ENCODE measurements at places on chromosomes 16 and 17. TPM values are rescaled to one million over a fixed set of nuclear protein-coding genes. Genes with fewer than 3 reads are reported as not detected.

DNA sequence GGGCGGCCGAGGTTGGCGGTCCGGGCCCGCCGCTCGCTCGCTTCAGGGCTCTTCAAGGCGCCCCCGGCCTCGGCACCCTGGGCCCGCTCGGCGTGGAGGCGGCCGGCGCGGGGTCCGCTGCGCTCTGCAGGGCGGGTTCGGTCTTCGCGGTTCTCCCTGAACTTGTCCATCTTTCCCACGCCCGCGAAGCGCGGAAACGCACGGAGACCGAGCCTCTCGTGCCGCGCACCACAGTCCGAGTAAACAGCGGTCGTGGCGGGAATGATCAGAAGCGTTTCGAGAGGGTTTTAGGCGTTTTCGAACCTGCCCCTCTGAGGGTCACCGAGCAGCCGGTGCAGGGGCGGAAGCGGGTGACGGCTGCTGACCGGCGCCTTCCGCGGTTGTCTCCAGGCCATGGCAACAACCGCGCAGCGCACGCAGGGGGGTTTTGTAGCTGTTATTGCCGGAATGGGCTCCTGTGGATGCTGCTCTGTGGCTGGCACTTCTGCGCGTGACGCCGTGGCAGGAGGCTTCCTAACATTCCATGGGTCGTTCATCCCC, 414 bp downstream of the NARF start:
- DNase-seq, result peak; percentile 46

KLHDC4 gene
- 65.9 TPM for total RNA-seq

- DNase-seq, result no peak
Measured at GRCh38 chr17:55673743-55674506, 48.7 kb downstream of the TMEM100 start.

SCGB1C2 gene
- not detected for total RNA-seq

GRCh38 chr17:17711641-17712162, 30.4 kb downstream of the RAI1 start:
- no peak for DNase-seq

DNA sequence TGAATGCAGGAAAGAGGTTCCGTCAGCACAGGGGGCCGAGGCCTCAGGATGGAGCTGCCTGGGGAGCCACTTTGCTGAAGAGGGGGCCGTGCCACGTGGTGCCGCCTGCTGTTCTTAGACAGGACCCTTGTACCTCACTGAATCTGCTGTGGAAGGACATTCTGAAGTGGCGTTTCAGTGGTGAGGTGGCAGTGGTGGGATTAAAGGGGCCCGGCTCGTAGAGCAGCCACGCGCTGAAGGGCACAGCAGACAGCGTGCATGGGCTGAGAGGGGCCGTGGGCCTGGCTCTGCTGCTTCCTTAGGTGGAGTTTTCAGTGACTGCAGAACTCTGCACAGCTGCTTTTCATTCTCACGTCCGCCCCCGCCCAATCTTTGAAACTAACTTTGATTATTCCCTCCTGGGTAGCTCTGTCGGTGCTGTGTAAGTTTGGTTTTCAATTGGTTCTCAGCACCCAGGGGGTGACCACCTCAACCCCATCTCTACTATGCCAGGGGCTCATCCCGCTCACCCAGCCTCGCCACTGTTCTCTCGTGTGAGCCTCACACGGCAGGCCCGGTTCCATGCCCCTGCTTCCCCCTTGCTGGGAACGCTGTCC, 70.3 kb downstream of the SEC14L1 start:
- no peak for DNase-seq

- DNase-seq, result no peak
Measured at GRCh38 chr17:51381262-51381661, 120.9 kb downstream of the UTP18 start.

DNA sequence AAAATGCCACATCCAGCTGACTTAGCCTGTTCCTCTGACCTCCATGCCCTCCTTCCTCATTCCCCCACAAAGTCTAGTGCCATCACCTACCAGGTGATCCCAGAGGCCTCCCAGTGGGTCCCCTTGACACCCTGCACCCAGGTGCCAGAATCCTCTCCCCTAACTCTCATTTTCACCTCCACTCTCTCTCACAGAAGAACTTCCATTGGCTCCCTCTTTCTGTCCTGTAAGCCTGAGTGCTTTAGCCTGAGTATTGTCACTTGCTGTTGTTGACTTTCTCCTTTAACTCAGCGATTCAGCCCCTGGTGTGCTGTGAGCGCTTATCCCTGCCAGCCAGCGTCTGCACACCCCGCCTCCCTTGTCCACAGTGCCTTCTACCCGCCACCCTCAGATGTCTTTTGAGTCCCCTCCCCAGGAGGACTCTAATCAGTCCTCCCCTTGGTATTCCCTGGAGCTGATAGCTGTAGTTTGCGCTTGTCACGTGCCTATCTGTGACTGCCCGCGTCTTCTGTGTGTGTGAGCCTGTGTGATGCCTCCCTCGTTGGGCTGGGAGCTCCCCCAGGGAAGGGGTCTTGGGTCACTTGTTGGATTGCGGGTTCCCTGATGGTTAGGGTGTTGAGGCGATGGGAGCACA, 31.9 kb downstream of the ARHGAP23 start:
- DNase-seq, result no peak

GRCh38 chr16:66419527-66419926, 7.6 kb upstream of the BEAN1 start:
- DNase-seq, result no peak

DNA sequence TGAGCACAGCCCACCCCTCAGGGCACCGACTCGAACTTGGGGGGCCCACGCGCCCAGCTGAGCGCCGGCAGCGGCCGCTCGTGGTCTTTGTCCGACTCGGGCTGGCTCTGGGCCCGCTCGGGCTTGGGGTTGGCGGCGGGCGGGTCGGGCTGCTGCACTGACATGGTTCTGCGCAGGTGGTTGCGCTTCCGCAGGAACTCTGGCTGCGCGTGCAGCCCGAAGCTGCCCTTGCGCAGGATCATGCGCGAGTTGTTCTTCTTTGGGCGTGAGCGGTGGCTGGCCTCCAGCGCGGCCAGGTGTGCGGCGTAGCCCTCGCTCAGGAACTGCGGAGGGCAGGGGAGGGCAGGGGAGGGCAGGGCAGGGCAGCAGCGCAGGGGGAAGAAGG, 11.1 kb downstream of the PIMREG start:
- DNase-seq, result peak; percentile 50

TEKT5 gene
- not detected for total RNA-seq

SPDYE4 gene
- total RNA-seq, result not detected

KRTAP9-4 gene
- total RNA-seq, result not detected

DNA sequence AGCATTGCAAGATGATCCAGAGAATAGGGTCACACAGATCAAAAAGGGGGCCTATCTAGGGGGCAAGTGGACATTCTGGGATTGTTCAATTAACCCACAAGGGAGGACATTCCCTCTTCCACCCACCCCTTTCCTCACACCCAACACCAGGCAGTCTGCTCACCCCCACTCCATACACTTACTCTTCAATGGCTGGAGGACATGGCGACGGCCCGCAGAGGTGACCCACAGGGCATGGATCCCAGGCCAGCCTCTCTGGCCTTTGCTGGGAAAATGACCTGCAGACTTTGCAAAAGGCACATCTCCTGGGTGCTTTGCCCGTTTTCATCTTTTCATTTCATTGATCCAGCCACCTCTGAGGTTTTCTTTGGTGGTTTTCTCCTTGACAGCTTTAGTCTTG, 1.7 kb upstream of the CACNG5 start:
- no peak for DNase-seq

- DNase-seq, result peak; percentile 82
Measured at GRCh38 chr17:63834431-63835166, 7.1 kb upstream of the FTSJ3 start.

SLC35G6 gene
- total RNA-seq, result not detected

GRCh38 chr17:8226536-8227237, 16.3 kb upstream of the AURKB start:
- DNase-seq, result peak; percentile 62

ZCCHC14 gene
- total RNA-seq, result 8.7 TPM

DNA sequence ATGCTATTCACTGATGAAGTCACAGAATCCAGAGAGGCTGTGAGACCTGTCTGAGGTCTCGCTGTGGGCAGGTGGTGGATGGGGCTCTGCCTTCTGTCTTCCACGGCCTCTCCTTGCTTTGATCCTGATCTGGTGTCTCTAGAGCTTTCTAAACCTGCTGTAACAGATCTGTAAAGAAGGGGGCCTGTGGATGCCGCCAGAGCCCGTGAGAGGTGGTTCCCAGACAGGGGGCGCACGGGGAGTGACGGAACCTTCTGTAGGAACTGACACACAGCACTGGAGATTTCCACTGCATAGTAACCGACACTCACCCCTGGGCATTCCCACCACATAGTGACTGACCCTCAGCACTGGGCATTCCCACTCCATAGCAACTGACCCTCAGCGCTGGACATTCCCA, 16.0 kb downstream of the CBFA2T3 start:
- no peak for DNase-seq

HSF4 gene
- 36.1 TPM for total RNA-seq

GRCh38 chr17:60141111-60142018, 8.4 kb upstream of the CA4 start:
- no peak for DNase-seq

GRCh38 chr17:59377410-59377809, 46.0 kb downstream of the YPEL2 start:
- DNase-seq, result no peak

SEZ6L2 gene
- 0.38 TPM for total RNA-seq

DNA sequence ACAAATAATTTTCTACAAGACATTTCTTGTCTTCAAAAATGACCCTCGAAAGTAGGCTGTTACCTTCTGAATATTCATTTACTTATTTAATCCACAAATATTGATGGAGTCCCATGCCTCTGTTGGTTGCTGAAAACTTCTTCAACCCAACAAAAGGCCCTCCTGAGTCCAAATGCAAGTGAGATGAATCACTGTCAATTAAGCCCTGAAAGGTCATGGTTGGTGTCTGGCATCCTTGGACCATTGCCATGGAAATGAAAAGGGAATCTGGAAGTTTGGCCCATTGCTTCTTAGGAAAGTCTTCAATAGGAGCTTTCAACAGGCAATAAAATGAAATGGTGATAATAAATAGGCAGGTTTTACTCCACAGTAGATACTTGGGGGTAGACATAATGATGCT, 364.7 kb upstream of the DYNLRB2 start:
- no peak for DNase-seq

GRCh38 chr17:80881306-80881705, 110.3 kb upstream of the CHMP6 start:
- DNase-seq, result no peak

DNA sequence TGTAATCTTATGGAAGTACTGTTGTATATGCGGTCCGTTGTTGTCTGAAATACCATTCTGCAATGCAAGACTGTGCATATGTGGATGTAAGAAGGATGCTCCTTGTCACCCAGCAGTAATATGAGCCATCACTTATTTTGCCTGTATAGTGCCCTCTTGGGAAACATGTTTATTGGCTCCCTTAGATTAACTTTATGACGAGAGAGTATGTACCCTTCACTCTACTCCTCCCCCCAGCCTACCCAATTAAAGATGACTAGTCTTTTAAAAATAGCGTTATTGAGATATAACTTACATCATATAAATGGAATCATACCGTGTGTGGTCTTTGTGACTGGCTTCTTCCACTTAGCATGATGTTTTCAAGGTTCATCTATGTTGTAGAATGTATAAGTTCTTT, 33.6 kb downstream of the FTO start:
- no peak for DNase-seq

Measured in activated CD4-positive, alpha-beta memory T cell treated with anti-CD3 and anti-CD28 coated beads for 36 hours (primary cell).